A549 (cell line): ENCODE measurements at places on chromosomes 3 and 15. TPM values are rescaled to one million over a fixed set of nuclear protein-coding genes. Genes with fewer than 3 reads are reported as not detected.

Gene DAZL
- not detected in 3 replicates for polyA plus RNA-seq

Gene STARD9
- 1.2 to 1.5 TPM (median 1.3 TPM) in 3 replicates for polyA plus RNA-seq

Gene SPINK8
- polyA plus RNA-seq: not detected in 3 replicates

Gene MAGI1
- 4.0 to 5.1 TPM (median 4.7 TPM) in 3 replicates for polyA plus RNA-seq

Gene CHRNA7
- polyA plus RNA-seq: 1.3 to 1.5 TPM (median 1.3 TPM) in 3 replicates

Gene NEK11
- 5.7 to 6.3 TPM (median 5.8 TPM) in 3 replicates for polyA plus RNA-seq

Gene CNOT10
- polyA plus RNA-seq: 23.6 to 28.7 TPM (median 25.6 TPM) in 3 replicates

Gene C3orf22
- polyA plus RNA-seq: not detected in 3 replicates

Gene GHSR
- not detected in 3 replicates for polyA plus RNA-seq

Gene POPDC2
- polyA plus RNA-seq: 0.17 to 0.74 TPM (median 0.54 TPM) in 3 replicates

Gene XCR1
- polyA plus RNA-seq: not detected in 3 replicates

Gene LRRN1
- polyA plus RNA-seq: not detected in 3 replicates

Gene SPSB4
- polyA plus RNA-seq: 0.04 to 0.05 TPM (median 0.05 TPM) in 3 replicates

Gene LDHAL6B
- polyA plus RNA-seq: not detected in 3 replicates

Gene MEX3B
- polyA plus RNA-seq: 3.0 to 4.6 TPM (median 4.2 TPM) in 3 replicates

Gene KATNBL1
- 35.2 to 40.1 TPM (median 40.0 TPM) in 3 replicates for polyA plus RNA-seq

Gene PRSS50
- polyA plus RNA-seq: not detected in 3 replicates

Gene KCTD6
- 7.8 to 8.5 TPM (median 8.1 TPM) in 3 replicates for polyA plus RNA-seq

Gene PLSCR4
- 5.8 to 10.1 TPM (median 8.3 TPM) in 3 replicates for polyA plus RNA-seq

Gene TPRA1
- 15.3 to 21.0 TPM (median 19.5 TPM) in 3 replicates for polyA plus RNA-seq

Gene RBM6
- 36.3 to 41.4 TPM (median 40.4 TPM) in 3 replicates for polyA plus RNA-seq

Gene POTEB3
- polyA plus RNA-seq: not detected in 3 replicates

Gene HCN4
- polyA plus RNA-seq: 0.09 to 0.12 TPM (median 0.09 TPM) in 3 replicates

Gene DTX3L
- polyA plus RNA-seq: 5.3 to 6.8 TPM (median 5.7 TPM) in 3 replicates

Gene CLDN18
- not detected in 3 replicates for polyA plus RNA-seq

Gene SLC12A1
- polyA plus RNA-seq: not detected in 3 replicates

Gene CADM2
- polyA plus RNA-seq: 0.05 to 0.11 TPM (median 0.07 TPM) in 3 replicates

Gene NOX5
- polyA plus RNA-seq: 0.17 to 0.25 TPM (median 0.19 TPM) in 3 replicates

Gene RAD54L2
- polyA plus RNA-seq: 4.4 to 4.8 TPM (median 4.7 TPM) in 3 replicates

Gene TPRG1
- polyA plus RNA-seq: 0.21 to 0.55 TPM (median 0.29 TPM) in 3 replicates

Gene STAC
- polyA plus RNA-seq: 2.8 to 3.4 TPM (median 3.2 TPM) in 3 replicates

Gene P3H2
- 48.5 to 56.6 TPM (median 55.1 TPM) in 3 replicates for polyA plus RNA-seq

Gene MLF1
- polyA plus RNA-seq: 12.6 to 16.9 TPM (median 13.5 TPM) in 3 replicates

Gene GREM1
- 3.4 to 4.4 TPM (median 3.5 TPM) in 3 replicates for polyA plus RNA-seq

Gene P2RY1
- polyA plus RNA-seq: 0.17 to 0.20 TPM (median 0.20 TPM) in 3 replicates

Gene APOD
- 0.15 to 0.36 TPM (median 0.28 TPM) in 3 replicates for polyA plus RNA-seq

Gene STRC
- polyA plus RNA-seq: 0.07 to 0.08 TPM in 2 of 3 replicates, not detected in the other

Gene CYP19A1
- polyA plus RNA-seq: 0.21 TPM in 1 of 3 replicates, not detected in the others

Gene APH1B
- 14.0 to 19.8 TPM (median 16.4 TPM) in 3 replicates for polyA plus RNA-seq

Gene SLC12A6
- 5.4 to 7.1 TPM (median 6.0 TPM) in 3 replicates for polyA plus RNA-seq

Gene CSPG5
- 0.93 to 1.1 TPM (median 1.1 TPM) in 3 replicates for polyA plus RNA-seq

Gene SLC22A13
- polyA plus RNA-seq: 0.08 to 0.16 TPM (median 0.13 TPM) in 3 replicates

Gene ROPN1
- not detected in 3 replicates for polyA plus RNA-seq

Gene DPPA4
- not detected in 3 replicates for polyA plus RNA-seq

Gene ANKRD34C
- polyA plus RNA-seq: not detected in 3 replicates

Gene SLC24A5
- polyA plus RNA-seq: not detected in 3 replicates

Gene MON1A
- polyA plus RNA-seq: 4.7 to 5.1 TPM (median 4.7 TPM) in 3 replicates

Gene ITIH1
- polyA plus RNA-seq: not detected in 3 replicates
